Cerebellum (tissue), 4 donors: ENCODE measurements at places on chromosomes 6 and 20. TPM values are rescaled to one million over a fixed set of nuclear protein-coding genes. Genes with fewer than 3 reads are reported as not detected.

GRCh38 chr6:150939399-150939798 lies 73.9 kb downstream of the MTHFD1L start:
- no peak for DNase-seq

DNA sequence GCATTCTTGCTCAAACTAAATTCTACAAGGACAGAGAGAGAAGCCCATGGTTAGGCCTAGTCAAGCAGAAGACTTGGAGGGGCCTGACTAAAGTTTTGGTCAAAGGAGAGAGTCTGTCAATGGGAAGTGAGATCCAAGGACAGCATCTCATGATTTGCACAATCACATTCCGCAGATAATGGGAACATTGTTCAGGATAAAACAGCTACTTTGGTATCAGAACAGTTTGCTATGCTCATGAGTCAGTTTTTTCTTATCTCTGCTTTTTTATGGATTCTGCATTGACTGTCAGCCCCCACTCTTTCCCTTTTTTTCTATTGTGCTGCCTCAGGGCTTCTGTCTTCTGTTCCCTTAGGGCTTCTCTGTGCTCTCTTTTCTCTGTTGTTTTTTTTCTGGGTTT lies 28.6 kb downstream of the AKAP7 start:
- DNase-seq, result no peak

The ABRACL gene
- 17.4 TPM for total RNA-seq

GRCh38 chr20:54292185-54292584 lies 84.3 kb downstream of the PFDN4 start:
- DNase-seq, result no peak

The RAD21L1 gene
- total RNA-seq, result not detected

DNA sequence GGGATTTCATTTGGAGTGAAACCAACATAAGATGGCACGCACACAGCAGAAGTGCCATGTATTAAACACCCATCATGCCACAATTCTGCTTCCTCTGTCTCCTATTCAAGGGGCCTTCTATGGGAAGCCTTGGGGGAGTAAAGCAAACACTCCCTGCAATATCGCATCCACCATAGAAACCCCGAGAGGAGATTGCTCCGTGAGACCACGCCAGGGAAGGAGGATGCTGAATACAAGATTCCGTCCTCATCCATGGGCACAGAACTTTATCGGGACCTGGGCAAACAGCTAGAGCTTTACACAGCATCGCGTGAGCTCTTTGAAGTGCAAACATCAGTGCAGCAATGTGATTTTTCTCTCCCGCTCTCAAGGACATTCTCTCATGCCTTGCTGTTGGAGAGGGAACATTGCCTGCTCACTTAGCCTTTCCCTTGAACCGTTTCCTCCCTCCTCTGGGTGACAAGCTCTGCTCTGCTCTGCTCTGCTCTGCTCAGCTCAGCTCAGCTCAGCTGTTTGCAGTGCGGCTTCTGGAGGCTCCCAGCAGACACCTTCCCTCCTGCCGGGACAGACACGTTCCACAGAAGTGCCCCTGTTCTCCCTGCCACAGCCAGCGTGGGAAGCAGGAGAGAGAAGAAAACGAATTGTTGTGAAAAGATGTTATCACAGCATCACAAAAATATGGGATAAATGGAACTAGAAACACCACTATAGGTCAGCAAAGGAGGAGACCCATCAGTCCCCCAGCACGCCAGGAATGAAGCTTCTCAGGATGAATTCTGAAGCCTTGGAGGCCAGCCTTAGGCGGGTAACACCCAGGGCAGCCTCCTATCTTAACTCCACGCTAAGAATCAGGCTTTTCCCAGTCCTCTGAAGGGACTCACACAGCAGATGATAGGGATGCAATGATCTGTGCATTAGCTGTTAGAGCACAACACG lies 48.2 kb downstream of the RNASET2 start:
- DNase-seq, result no peak

- DNase-seq, result no peak
Measured at GRCh38 chr6:102075539-102075938, 682.0 kb downstream of the GRIK2 start.

DNA sequence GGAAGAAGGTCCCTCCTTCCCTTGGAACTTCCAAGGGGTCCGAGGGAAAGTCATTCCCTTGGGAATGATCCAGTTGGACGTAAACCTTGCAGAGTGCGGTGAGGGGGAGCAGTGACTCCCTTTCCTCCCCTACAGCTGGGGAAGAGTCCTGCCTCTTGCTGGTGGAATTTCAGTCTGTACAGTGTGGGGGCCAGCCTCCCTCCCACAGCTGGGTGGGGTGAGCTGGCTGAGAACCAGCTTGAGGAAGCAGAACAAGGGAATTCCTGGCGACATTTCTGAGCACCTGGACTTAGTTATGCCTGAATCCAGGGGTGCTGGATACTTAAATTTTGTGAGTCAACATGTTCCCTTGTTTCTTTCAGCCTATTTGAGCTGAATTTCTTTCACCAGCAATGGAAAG lies 152.0 kb downstream of the ANKRD60 start:
- DNase-seq, result no peak

DNA sequence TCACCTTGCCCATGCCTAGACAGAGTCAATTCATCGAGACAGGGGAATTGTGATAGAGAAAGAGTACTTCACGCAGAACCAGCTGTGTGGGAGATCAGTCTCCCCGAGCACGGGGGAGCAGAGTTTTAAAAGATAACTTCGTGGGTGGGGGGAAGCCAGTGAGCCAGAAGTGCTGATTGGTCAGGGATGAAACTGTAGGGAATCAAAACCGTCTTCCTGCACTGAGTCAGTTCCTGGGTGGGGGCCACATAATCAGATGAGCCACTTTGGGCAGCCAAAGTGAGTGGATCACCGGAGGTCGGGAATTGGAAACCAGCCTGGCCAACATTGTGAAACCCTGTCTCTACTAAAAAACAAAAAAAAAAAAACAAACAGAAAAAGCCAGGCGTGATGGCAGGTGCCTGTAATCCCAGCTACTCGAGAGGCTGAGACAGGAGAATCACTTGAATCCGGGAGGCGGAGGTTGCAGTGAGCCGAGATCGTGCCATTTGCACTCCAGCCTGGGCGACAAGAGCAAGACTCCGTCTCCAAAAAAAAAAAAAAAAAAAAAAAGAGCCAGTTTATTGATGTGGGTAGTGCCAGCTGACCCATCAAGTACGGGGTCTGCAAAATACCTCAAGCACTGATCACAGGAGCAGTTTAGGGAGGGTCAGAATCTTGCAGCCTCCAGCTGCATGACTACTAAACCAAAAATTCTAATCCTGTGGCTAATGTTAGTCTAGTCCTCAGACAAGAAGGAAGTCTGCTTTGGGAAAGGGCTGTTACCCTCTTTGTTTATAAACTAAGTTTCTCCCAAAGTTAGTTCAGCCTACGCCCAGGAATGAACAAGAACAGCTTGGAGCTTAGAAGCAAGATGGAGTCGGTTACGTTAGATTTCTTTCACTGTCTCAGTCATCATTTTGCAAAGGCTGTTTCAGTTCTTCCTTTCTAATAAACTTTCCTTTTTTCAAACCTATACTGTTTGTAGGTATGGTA lies 3.9 kb upstream of the TRIM39 start:
- no peak for DNase-seq

- no peak for DNase-seq
Measured at GRCh38 chr6:1614448-1615150, 4.9 kb downstream of the FOXC1 start.

The FILIP1 gene
- 1.5 TPM for total RNA-seq

DNA sequence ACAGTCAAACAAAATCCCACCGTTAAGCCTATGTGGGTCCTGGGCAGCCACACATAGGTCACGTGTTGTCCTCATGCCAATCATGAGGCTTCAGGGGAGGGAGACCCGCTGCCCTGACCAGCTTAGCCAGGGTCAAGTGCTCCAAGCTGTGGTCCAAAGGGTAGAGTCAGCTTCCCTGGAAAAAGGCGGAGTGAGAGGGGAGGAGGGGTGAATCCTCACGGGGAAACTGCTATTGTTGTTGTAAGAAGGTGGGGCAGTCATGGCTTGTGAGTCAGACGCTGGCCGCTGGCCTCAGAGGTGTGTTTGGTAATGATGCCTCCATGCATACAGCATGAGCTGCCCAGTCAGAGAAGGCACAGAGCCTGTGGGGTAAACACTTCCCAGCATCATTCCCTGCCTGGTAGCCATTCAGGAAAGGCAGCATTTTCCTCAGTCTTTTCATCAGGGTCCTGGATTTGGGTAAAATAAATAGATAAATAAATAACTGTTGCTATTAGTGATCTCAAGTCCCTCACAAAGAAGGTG lies 8.7 kb downstream of the CST3 start:
- no peak for DNase-seq

- no peak for DNase-seq
Measured at GRCh38 chr6:33710296-33711121, 991 bp downstream of the UQCC2 start.
